BJ (cell line): ENCODE measurements at places on chromosomes 3 and 15. TPM values are rescaled to one million over a fixed set of nuclear protein-coding genes. Genes with fewer than 3 reads are reported as not detected.

COL6A6 gene
- not detected in 2 replicates for polyA plus RNA-seq

UROC1 gene
- polyA plus RNA-seq = not detected in 2 replicates

DNA sequence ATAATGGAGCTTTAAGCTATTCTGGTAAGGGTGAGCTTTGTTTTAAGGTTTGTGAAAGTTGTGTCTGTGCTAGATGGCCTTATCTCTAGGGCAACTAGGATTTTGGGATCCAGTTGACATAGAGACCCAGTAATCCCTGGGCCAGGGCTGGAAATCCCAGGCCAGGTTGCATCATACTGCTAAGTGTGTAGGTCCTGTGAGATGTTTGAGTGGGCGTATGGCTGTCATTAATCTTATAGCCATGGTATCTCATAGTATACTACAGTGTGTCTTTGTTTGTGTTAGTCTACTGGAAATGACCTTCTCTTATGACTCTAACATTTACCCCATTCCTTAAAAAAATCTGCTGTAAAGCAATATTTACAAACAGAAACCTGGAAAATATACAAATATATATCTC lies 151.4 kb downstream of the CACNA2D3 start:
- DNase-seq = no peak

DNA sequence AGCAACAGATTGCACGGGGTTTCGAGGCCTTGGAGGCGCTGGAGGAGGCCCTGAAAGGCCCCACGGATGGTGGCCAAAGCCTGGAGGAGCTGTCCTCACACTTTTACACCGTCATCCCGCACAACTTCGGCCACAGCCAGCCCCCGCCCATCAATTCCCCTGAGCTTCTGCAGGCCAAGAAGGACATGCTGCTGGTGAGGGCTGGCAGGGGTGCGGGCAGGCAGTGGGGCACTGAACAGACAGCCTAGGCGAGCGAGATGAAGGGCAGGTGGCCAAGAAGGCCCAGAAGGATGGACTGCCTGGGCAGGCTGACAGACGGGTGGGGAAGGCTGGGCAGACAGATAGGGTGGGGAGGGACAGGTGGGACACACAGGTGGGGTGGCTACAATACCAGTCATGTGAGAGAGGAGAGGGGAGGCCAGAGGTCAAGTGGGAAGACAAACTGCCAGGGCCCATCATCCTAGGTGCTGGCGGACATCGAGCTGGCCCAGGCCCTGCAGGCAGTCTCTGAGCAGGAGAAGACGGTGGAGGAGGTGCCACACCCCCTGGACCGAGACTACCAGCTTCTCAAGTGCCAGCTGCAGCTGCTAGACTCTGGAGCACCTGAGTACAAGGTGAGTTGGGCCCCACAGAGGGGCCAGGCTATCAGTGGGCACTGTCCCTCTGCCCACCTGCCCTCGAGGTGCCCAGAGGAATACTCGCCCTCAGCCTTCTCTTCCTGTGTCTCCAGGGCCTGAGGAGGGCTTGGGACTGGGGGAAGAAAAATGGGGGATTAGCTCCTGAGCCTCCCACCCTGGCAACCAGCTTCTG lies 3.1 kb downstream of the PARP3 start:
- no peak for DNase-seq

DNA sequence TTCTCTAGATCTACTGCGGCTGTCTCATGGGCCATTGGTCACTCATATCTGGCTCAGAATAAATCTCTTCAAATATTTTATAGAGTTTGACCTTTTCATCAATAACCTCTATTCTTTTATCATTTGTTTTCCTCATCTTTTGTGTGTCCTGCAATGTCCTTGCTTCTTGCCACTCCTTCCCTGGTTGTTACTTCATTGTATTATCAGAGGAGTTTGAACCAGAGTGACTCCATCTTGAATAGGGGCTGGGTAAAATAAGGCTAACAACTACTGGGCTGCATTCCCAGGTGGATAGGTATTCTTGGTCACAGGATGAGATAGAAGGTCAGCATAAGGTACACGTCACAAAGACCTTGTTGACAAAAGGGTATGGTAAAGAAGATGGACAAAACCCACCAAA lies 9.9 kb upstream of the LPCAT4 start:
- DNase-seq = no peak
